Lower leg skin (tissue), 4 donors: ENCODE measurements at places on chromosomes 7 and 10. TPM values are rescaled to one million over a fixed set of nuclear protein-coding genes. Genes with fewer than 3 reads are reported as not detected.

GRCh38 chr10:119309423-119309770 lies 102.0 kb downstream of the GRK5 start:
- no peak for DNase-seq

DNA sequence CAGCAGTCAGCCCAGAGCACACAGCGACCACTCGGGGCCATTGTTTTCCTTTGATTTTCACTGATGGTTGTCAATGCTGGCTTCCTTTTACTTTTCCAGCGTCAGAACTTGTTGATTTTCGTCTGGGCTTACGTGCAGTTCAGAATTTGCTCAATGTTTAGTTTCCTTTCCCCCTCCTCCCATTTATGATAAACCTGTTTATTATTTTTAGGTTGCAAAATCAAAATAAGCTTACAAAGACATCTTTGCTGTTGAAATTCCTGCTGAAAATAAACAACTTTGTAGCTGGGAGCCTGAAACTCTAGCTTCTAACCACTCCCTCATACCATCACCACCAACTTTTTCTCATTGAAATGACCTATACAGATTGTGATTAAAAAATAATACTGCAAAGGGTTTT lies 83.1 kb upstream of the LYZL1 start:
- DNase-seq: no peak

DNA sequence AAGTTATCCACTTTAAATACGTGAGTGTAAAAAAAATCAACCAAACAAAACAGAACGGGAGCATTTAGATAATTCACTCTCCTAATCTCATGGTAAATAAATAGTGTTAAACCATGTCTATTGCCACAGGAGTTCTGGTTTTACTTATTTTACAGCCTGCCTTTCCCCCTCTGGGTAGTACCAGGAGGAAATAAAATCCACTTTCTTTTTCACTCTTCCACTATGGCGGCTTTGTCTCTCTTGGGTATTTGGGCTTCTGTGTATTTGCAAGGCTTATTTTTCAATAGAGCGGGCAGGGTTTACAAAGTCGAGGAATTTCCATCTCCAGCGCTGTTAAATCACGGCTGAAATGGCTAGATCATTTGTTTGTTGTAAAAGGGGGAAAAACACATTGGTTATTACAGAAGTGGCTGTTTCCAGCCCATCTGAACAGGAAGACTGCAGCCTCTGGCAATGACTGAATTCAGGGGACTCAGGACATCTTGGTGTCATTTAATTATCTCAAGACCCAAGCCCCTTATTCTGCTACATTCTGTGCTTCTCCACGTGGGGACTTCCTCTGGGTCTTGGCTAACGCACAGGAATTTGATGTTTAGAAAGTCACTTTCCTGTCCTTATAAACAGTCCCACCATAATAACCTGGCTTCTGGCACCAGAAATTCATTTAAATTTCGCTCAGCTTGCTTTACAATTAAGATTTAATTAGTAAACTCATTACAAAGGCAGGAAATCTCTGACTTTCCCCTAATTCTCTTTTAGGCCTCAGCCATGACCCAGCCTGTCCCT lies 323.9 kb downstream of the GATA3 start:
- no peak for DNase-seq

DNA sequence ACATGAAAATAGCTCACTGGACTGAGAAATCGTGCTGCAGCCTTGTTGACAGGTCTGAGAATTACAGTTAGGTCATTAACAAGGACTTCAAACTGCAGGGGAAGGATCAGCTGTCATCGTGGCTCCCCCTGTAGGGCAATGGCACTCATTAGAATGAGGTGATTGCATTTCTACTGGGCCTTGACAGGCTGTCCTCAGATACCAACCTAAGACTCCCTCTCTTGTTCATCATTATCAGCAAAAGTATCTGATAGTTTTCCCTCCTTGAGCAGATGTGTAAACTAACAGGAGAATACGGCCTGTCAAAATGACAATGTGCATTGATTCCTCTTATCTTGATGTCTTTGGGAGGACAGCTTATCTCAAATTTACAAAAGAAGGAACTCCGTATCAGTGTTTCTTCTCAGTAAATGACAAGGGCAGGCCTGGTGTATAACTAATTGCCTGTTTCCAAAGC lies 648.5 kb upstream of the LRRN3 start:
- no peak for DNase-seq

Gene C10orf62
- total RNA-seq: 0.32 TPM

Gene LRIT1
- not detected for total RNA-seq
